AG08396 (cell line): ENCODE measurements at places on chromosomes 7 and 10.
A peak's percentile ranks its signal among the peaks of the same experiment; 100 is the strongest.

GRCh38 chr7:51452694-51453093 is 136.1 kb upstream of the COBL start:
- no peak for DNase-seq

GRCh38 chr7:114986190-114987180 is 64.6 kb downstream of the MDFIC start:
- no peak for DNase-seq

- peak; percentile 44 for DNase-seq
Measured at GRCh38 chr10:96673318-96674099, 46.8 kb downstream of the PIK3AP1 start.

GRCh38 chr10:132142396-132143161 is 44.2 kb upstream of the DPYSL4 start:
- peak; percentile 84 for DNase-seq

DNA sequence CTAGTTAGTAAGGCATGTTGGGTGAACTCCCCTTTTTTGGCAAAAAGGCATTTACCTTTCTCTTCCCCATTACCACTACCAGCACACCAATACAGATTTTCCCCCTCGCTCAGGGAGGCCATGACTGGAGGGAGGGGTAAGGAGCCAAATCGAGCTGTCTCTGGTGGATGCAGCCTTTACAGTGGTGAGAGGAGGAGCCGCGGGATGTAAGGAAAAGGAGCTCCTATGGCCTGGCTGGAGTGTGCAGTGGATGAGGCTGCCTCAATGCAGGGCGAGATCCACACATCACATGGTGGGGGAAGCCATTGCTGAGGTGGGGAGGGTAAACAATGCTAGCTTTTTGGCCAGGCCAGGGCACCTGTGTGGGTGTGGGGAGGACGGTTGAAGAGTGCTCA is 416.2 kb downstream of the EXOC4 start:
- DNase-seq: no peak

- no peak for DNase-seq
Measured at GRCh38 chr7:41576166-41576565, 126.7 kb downstream of the INHBA start.

DNA sequence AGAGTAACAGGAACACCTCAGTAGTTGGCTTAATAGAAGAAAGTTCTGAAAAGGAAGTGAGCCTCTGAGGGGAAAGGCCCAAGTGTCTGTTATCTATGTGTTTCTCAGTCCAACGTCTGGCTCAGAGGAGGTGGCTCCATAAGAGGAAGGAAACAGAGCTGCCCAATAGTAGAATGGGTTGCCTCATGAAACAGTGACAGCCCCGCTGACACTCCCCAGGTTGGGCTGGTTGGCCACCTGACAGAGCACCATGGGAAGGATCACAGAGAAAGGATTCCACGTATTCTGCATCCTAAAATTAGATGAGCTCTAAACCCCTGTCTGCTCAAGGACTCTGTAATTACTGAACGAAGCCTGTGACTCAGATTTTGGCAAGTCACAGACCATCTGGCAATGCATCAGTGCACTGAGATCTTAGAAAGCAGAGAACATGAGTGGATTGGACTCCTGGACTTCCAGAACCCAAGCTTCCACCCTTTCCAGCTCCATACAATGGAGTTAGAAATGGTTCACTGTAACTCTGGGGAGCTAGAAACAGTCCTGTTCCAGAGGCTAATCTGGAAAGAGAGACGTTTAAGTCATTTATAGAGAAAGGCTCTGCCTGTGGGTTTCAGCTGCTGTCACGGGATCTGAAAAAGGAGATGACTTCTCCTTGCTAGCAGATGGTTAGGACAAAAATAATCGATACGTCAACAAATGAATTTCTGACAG is 2.9 kb downstream of the PKD2L1 start:
- no peak for DNase-seq

- no peak for DNase-seq
Measured at GRCh38 chr7:22864855-22865601, 42.4 kb upstream of the TOMM7 start.

DNA sequence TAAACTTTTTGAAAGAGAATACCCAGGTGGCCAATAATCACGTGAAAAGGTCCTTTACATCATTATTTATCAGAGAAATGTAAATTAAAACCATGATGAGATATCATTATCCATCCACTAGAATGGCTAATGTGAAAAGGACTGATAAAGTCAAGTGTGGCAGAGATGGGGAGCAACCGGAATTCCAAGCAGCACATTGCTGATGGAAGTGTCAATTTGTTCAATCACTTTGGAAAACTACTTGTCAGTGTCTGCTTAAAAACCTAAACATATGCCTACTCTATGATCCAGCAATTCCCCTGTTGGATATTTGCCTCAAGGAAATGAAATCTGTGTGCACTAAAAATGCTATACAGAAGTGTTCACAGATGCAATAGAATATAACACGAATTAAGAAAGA is 465.6 kb downstream of the PLXNA4 start:
- DNase-seq: no peak

- DNase-seq: no peak
Measured at GRCh38 chr10:119801998-119802538, 70.6 kb downstream of the MCMBP start.

DNA sequence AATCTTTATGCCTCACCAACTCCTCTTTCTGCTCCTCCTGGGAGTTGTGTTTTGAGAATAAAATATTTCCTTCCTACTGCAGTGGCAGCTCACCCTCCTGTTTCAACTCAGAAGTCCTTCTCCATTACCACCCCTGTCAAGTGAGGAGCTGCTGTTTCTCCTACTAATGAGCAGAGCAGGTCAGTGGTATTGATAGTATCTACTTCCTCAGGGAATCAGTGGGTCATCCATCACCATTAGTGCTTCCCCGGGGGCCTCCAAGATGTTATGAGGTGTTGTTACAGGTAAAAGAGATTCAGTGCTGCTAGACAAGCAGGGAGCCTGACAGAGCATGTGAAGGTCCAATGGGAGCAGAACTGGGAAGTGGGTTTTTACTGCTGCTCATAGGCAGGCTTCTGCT is 795.2 kb downstream of the REEP3 start:
- DNase-seq: no peak

GRCh38 chr10:96082748-96083147 is 39.4 kb downstream of the CCNJ start:
- no peak for DNase-seq

- DNase-seq: no peak
Measured at GRCh38 chr7:116024826-116025809, 5.4 kb downstream of the TFEC start.

GRCh38 chr10:110433740-110434139 is 64.0 kb upstream of the DUSP5 start:
- no peak for DNase-seq

DNA sequence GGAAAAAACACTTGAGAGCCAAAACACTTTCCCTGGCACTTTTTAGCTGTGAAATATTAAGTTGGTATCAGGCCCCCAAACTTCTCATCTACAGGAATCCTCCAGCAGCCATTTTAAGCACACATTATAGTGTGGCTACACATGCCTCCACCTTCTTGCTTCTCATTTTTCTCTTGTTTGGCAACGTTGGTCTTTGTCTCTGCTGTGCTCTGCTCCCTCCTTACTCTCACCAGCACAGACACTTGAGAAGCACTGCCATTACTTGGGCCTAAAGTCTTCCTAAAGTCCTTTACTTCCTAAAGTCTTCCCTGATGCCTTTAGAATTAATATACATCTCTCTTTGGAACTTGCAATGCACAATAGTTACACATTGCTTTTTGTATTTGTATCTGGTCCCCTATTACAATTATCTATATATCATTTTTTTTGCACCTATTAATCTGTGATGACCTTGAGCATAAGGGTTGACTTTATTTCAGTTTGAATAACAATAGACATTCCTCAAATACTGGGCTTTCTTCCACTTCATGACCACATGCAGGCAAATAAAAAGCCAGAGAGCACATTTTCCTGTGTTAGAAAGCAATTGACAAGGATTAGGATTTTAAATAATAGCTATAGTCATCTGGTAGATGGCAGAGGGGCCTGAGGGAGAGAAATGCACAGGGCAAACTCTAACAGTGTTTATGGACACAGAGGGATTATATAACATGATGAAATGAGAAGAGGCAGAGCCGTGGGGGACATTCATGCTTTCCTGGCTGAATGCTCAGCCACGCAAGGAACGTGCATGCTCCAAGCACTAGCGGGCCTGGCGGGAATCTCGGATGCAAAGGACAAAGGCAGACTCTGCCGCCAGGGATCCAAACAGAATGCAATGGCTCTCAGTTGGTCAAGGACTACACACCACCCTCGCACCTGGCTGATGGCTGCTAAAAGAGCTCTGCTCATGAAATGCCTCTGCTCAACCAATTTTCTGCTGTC is 99.3 kb downstream of the CDC14C start:
- DNase-seq: no peak

DNA sequence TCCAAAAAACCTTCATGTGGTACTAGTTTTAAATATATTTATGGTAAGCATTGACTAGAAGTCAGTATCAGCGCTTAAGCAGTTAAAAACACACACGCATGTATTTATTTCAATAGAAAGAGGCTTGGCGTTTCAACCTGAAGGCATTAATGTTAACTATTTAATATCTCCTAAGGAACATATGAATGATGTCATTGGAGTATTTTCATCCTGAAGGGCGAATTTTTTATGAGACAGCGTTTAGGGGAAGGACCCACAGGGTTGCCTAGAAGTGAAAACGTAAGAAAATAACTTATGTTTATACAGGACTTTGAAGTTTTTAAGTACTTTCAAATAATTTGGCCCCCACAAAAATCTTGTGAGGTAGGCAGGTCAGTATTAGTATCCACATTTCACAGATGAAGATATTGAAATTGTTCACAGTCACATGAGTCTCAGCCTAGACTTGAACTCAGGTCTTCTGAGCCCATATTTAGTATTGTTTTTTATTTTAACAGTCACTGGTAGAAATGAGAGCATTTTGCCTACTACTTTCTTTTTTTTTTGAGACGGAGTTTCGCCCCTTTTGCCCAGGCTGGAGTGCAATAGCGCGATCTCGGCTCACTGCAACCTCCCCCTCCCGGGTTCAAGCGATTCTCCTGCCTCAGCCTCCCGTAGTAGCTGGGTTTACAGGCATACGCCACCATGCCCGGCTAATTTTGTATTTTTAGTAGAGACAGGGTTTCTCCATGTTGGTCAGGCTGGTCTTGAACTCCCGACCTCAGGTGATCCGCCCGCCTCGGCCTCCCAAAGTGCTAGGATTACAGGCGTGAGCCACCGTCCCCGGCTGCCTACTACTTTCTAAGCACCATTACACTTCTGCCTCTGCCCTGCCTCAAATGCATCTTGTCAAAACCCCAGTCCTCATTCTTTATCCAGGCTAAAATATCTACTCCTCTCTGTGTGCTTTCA is 1.8 kb downstream of the SLK start:
- DNase-seq: peak; percentile 15

GRCh38 chr7:82156168-82156567 is 287.4 kb downstream of the CACNA2D1 start:
- no peak for DNase-seq

GRCh38 chr10:5103481-5103880 is 9.3 kb downstream of the AKR1C3 start:
- DNase-seq: no peak

DNA sequence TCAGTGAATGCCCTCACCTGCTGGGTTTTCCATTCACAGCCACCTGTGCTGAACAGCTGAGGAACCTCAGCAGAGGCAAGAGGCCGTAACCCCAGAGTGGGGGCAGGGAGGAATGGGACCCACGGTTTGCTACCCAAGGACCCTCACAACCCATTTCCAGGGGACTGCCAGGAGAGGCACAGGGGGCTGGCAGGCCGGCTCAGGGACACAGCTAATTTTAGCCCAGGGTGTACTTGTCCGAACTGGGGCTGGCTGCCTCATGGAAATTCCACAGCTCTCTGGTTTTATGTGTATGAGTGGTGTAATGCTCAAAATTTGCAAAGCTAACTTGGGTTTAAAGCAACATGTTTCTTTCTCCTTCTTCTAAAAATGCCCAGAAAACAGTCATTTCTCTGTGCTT is 42.2 kb downstream of the MINDY4 start:
- no peak for DNase-seq

DNA sequence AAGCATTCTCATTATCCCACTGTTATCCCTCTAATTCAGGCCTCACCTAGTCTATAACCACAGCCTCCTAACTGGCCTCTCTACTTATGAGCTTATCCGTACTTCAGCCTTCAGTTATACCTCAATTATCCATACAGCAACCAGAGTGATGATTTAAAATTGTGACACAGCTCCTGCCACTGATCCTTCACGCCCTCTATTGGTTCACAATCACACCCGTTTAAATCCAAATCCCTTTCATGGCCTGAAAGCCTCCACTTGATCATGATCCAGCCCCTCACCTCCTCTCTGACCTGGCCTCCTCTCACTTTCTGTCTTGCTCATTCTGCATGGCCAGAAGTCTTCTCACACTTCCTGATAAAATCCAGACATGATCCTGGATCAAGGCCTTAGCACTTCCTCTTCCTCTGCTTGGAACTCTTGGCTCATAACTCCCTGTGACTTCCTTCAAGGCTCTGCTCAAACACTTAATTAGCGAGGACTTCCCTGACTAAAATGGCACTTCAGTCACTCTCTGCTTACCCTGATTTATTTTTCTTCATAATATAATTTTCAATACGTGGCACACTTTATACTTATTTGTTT is 19.0 kb upstream of the TMEM26 start:
- no peak for DNase-seq

DNA sequence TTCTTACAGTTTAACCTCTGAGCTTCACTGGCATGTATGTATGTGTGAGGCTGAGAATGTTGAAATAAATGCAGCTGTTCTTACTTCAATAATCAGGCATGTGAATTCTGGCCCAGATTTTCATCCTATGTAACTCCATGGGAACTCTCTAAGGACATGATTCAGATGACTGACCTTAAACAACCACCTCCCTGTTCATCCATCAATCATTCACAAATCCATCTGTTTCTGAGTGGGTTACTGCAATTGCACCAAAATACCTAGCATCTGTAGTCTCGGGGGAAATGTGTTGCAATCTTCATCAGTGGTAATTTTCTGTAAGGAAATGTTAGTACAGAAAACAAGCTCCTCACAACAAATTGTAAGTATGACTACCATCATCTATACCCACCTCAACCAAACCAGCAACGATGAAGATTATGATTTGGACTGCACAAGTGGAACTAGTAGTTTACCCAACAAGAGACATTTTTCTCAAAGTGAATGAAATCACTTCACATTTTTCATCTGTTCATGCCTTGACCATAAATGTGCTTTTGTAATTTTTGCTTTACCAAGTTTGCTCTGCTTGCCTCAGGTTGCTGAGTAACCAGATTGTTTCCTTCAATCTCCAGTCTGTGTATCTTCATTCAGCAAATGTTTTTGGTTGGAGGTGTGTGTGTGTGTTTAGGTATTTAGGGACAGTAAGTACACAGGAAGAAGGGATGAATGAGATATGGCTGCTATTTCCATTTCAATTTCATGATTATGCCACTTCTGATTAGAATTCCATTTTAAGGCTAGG is 65.7 kb upstream of the FZD8 start:
- no peak for DNase-seq

DNA sequence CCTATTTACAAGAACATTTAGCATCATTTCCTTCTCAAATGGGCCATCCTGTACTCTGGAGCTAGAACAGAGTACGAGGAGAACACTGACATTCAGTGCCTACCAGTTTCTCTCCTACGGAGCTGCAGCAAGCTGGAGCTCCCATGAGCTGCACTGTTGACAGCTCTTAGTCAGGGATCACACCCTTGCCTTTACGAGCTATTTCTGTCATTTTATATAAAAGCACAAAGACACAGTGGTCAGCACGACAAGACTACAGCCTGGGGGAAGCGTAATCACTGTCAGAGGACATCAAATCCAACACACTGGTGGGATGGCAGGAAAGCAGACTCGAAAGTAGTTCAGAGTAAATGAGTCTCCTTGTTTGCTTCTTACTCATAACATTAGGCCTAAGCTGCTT is 2.7 kb downstream of the CDCA7L start:
- DNase-seq: no peak
